ENCODE measurements at places on chromosomes 12 and 14. TPM values are rescaled to one million over a fixed set of nuclear protein-coding genes. Genes with fewer than 3 reads are reported as not detected.

Gene CFL2
- total RNA-seq = 48.3 TPM

Gene KITLG
- 18.0 TPM for total RNA-seq

Gene PLBD1
- total RNA-seq = 4.6 TPM

Gene DLK1
- total RNA-seq = 108 TPM

Gene CREBL2
- 46.6 TPM for total RNA-seq

Gene RTL1
- total RNA-seq = 0.13 TPM

Gene CDH24
- total RNA-seq = 1.0 TPM

Gene RFC5
- 15.9 TPM for total RNA-seq

Gene GYS2
- total RNA-seq = not detected

Gene ACOT4
- total RNA-seq = 1.4 TPM
